CD8-positive, alpha-beta memory T cell (primary cell): ENCODE measurements at places on chromosomes 5 and 9. TPM values are rescaled to one million over a fixed set of nuclear protein-coding genes. Genes with fewer than 3 reads are reported as not detected.

SLC6A3 gene
- not detected for total RNA-seq

HAPLN1 gene
- total RNA-seq: not detected

IL9 gene
- total RNA-seq: 13.0 TPM

SCAMP1 gene
- 15.2 TPM for total RNA-seq

LCN2 gene
- not detected for total RNA-seq

HCN1 gene
- total RNA-seq: not detected

DNM1 gene
- total RNA-seq: 0.26 TPM

NR5A1 gene
- not detected for total RNA-seq

PPP2CA gene
- total RNA-seq: 189 TPM

PCDHGB5 gene
- total RNA-seq: 0.27 TPM

SLC25A2 gene
- 0.31 TPM for total RNA-seq

CDX1 gene
- not detected for total RNA-seq

PPP2R2B gene
- 2.3 TPM for total RNA-seq

PCSK5 gene
- total RNA-seq: 1.6 TPM

MLANA gene
- total RNA-seq: not detected

GRIN1 gene
- total RNA-seq: not detected

TAF1L gene
- not detected for total RNA-seq

CENPK gene
- total RNA-seq: 65.4 TPM

NPR2 gene
- total RNA-seq: 5.2 TPM

TMC1 gene
- not detected for total RNA-seq

CTXN3 gene
- not detected for total RNA-seq

UGT3A2 gene
- total RNA-seq: not detected
